Motor neuron (in vitro differentiated cells): ENCODE measurements at places on chromosomes 3 and 15. TPM values are rescaled to one million over a fixed set of nuclear protein-coding genes. Genes with fewer than 3 reads are reported as not detected.

- no peak for ATAC-seq
Observed at GRCh38 chr3:24168977-24169376, 223.9 kb downstream of the NR1D2 start.

- no peak for ATAC-seq
Observed at GRCh38 chr3:53478166-53478830, 16.1 kb upstream of the CACNA1D start.

Gene APPL1
- total RNA-seq = 41.5 and 42.4 TPM in 2 replicates

- no peak for ATAC-seq
Observed at GRCh38 chr3:23867838-23868237, 49.0 kb downstream of the NKIRAS1 start.

DNA sequence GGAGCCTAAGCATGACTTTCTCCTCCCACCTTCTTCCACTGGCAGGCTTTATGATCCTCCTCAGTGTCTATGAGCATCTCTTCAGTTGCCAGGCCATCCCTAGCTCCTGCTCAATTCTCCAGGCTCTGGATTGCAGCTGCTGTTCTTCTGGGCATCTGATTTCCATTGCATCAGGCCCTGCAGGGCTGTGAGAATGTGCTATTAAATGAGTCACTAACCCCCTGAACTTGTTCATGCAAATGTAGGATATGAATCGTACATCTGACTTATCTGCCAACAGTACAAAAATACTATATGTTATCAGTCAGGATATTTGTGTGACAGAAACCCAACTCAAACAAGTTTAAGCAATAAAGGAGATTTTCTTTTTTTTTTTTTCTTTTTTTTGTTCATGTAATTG lies 11.9 kb downstream of the GPR176 start:
- peak; percentile 96 for ATAC-seq
